ENCODE measurements at places on chromosomes 12 and 14. TPM values are rescaled to one million over a fixed set of nuclear protein-coding genes. Genes with fewer than 3 reads are reported as not detected.
A peak's percentile ranks its signal among the peaks of the same experiment; 100 is the strongest.

DNA sequence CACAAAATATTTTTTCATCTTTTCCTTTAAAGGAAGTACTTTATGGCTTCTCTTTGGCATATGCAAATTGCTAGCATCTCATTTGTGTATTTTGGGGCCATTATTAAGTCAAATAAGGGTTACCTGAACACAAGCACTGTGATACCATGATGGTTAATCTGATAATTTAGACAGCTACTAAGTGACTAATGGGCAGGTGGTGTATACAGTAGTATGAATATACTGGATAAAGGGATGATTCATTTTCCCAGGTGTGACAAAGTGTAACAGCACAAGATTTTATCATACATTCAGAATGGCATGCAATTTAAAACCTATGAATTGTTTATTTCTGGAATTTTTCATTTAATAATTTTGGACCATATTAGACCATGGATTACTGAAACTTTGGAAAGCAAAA, 27.2 kb upstream of the ANO4 start:
- no peak for DNase-seq

ADCY4 gene
- total RNA-seq, result 19.2 TPM

DNA sequence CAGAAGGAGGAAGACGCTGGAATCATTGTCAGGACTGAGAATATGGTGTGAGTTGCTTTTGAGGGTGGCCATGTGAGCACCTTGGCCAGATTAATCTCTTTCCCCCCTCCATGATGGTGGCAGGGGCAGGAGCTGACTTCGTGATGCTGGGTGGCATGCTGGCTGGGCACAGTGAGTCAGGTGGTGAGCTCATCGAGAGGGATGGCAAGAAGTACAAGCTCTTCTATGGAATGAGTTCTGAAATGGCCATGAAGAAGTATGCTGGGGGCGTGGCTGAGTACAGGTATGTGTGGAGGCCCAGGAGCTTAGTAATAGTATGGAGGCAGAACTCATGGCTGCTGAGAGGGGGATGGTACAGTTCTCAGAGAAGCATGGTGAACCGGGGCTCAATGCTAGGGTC, 4.3 kb downstream of the TINF2 start:
- no peak for DNase-seq

ANKRD33 gene
- total RNA-seq, result not detected

GRCh38 chr12:54829511-54829910, 24.8 kb upstream of the MUCL1 start:
- no peak for DNase-seq

- DNase-seq, result peak; percentile 74
These were observed 36.3 kb downstream of the LIMA1 start for GRCh38 chr12:50246873-50247612.

- DNase-seq, result no peak
These were observed 96.5 kb downstream of the KCNA5 start for GRCh38 chr12:5140190-5140589.
